ENCODE measurements at places on chromosomes 6 and 20. TPM values are rescaled to one million over a fixed set of nuclear protein-coding genes. Genes with fewer than 3 reads are reported as not detected.

The SLC22A23 gene
- total RNA-seq, result 6.8 TPM

The MYCT1 gene
- total RNA-seq, result 0.09 TPM

The ZNF311 gene
- total RNA-seq, result 0.68 TPM

The FGD2 gene
- 0.09 TPM for total RNA-seq

The RREB1 gene
- total RNA-seq, result 35.8 TPM

The L3MBTL3 gene
- 7.8 TPM for total RNA-seq

The GRM1 gene
- total RNA-seq, result 0.07 TPM

The ENPP1 gene
- 22.5 TPM for total RNA-seq

DNA sequence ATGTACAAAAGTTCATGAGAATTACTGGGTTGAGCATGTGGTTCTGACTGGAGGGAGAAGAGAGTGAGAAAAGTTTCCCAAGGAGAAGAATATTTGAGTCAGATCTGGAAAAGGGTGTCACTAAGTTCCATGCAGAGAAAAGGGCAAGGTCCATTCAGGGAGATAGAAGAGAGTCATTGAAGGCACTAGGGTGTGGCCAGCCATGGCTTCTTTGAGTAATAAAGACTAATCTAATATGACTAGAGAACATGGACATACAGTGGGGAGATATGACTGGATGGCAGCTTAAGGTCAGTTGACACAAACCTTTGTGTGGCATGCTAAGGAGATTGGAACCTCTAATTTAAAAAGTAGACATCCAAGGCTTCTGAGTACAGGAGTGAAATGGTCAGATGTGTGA, 10.7 kb upstream of the SLC17A4 start:
- H3K4me1 ChIP-seq, result no peaks in the 10 kb centered on the region
- H3K36me3 ChIP-seq, result no peaks in the 10 kb centered on the region
- H3K27ac ChIP-seq, result no peak overlapping the region
- H3K4me3 ChIP-seq, result no peak overlapping the region

- H3K4me3 ChIP-seq, result no peak overlapping the region
- peaks cover 57% of the 10 kb centered on the region for H3K36me3 ChIP-seq
- H3K27ac ChIP-seq, result no peak overlapping the region
- no peaks in the 10 kb centered on the region for H3K27me3 ChIP-seq
- peaks cover 4% of the 10 kb centered on the region for H3K4me1 ChIP-seq
- DNase-seq, result no peak
Measured at GRCh38 chr20:41508335-41508734, 109.8 kb downstream of the CHD6 start.

DNA sequence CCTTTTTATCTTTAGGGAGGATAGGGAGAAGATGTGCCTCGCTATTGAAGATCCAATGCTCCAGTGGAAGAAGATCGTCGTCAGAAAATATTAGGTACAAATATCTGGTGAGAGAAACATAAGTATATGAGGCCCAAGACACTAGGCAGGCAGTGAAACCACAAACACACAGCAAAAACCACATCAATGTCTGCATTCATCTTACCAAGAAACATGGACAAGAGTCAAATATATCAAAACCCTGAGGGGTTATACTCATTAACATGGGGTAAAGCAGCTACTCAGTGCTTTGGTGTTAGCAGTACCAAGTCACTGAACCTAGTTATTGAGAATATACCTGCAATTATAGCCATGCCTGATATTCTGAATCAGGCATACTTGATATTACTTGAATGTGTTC, 101.4 kb upstream of the FAM184A start:
- no peak overlapping the region for H3K27ac ChIP-seq
- no peaks in the 10 kb centered on the region for H3K27me3 ChIP-seq
- no peaks in the 10 kb centered on the region for H3K36me3 ChIP-seq
- H3K4me3 ChIP-seq, result no peak overlapping the region

DNA sequence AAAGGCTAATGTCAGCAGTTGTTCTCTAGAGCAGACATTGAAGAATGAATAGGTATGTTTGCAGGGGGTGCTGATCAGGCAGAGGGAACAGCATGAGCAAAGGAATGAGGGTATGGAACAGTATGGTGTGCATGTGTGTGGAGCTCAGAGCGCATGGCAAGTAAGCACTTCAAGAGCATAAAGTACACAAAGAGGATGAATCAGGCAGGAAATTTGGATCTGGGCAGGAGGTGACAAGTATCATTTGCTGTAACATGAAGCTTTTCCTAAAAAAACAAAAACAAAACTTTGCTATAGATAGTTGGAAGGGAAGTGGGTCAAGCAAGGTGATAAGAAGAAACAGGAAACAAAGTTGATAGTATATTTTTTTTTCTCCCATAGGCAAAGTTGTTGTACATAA, 746.8 kb downstream of the HDGFL1 start:
- no peaks in the 10 kb centered on the region for H3K4me1 ChIP-seq
- H3K36me3 ChIP-seq, result no peaks in the 10 kb centered on the region
- H3K4me3 ChIP-seq, result no peak overlapping the region
- no peak overlapping the region for H3K27ac ChIP-seq
- no peaks in the 10 kb centered on the region for H3K27me3 ChIP-seq

DNA sequence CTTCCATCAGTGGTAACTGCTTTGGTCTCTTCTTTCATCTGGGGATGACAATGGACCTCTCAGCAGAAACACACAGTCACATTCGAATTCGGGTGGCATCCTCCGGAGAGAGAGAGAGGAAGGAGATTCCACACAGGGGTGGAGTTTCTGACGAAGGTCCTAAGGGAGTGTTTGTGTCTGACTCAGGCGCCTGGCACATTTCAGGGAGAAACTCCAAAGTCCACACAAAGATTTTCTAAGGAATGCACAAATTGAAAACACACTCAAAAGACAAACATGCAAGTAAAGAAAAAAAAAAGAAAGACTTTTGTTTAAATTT, 6.1 kb downstream of the EDN1 start:
- no peak overlapping the region for H3K27ac ChIP-seq
- no peak for DNase-seq
- H3K36me3 ChIP-seq, result 0 out of 2 replicates have a peak, but pooled peaks cover 5% of the 10 kb centered on the region
- no peak overlapping the region for H3K4me3 ChIP-seq

DNA sequence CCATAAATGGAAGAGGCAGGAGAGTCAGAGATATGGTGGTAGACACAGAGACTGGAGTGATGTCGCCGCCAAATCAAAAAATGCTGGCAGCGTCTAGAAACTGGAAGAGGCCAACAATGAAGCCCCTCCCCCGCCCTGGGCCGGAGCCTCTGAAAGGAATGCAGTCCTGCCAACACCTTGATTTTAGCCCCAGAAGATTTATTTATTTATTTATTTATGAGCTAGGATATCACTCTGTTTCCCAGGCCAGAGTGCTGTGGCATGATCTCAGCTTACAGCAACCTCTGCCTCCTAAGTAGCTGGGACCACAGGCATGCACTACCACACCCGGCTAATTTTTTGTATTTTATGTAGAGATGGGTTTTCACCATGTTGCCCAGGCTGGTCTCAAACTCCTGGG, 82.6 kb upstream of the CCDC167 start:
- peaks cover 3% of the 10 kb centered on the region for H3K4me1 ChIP-seq
- no peak for DNase-seq
- no peak overlapping the region for H3K4me3 ChIP-seq
- H3K27ac ChIP-seq, result no peak overlapping the region
